Gastroesophageal sphincter (tissue), 4 donors: ENCODE measurements at places on chromosomes 11 and 22. TPM values are rescaled to one million over a fixed set of nuclear protein-coding genes. Genes with fewer than 3 reads are reported as not detected.

The SMC1B gene
- not detected for total RNA-seq

The EIF3D gene
- total RNA-seq = 309 TPM

The TXNRD2 gene
- total RNA-seq = 23.7 TPM

The PNPLA5 gene
- not detected for total RNA-seq

The NPAS4 gene
- not detected for total RNA-seq

The DENND6B gene
- total RNA-seq = 3.4 TPM

The SLC37A2 gene
- 3.4 TPM for total RNA-seq

The LRRC75B gene
- total RNA-seq = 21.2 TPM

GRCh38 chr11:10975287-10975721 is 117.5 kb upstream of the ZBED5 start:
- ATAC-seq = no peak

GRCh38 chr11:78929207-78929905 is 354.7 kb upstream of the NARS2 start:
- no peak for ATAC-seq

DNA sequence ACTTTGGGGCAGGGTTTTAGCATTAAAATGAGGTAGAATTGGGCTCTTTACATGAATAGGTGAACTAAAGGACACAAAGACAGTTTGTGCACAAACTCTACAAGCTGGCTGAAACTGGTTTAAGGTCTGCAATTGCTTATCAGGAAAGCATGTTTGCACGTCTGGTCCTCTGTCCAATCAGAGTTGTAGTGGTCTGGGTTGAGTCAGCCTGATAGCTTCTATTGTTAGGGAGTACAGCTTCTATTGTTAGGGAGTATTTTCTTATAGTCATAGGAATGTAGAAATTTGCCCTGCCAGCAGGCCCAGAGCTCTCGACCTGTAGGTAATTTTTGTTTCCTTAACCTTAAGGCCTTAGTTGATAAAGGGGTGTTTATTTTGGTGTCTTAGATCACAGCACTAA is 1422.4 kb downstream of the LRRC4C start:
- no peak for ATAC-seq

- ATAC-seq = no peak
Measured at GRCh38 chr11:112132737-112133136, 31.2 kb downstream of the IL18 start.

- peak; percentile 53 for ATAC-seq
Measured at GRCh38 chr11:64767344-64768299, 7.8 kb upstream of the PYGM start.

DNA sequence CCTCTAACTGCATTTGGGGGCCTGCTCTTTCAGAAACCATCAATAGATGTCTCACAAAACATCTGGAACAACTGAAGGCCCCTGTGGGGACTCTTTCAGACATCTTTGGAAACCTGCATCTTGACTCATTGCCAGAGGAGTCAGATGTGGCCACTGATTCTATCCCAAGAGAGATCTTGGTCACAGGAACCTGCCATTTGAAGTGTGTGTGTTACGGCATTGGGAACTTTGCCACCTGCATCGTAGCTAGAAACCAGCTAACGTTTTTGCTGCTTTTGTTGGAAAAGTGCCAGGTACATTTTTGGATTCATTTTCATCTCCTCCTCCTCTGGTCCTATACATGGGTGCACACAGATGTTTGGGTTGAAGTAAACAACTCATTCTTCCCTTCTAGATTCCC is 4.3 kb downstream of the SRRD start:
- no peak for ATAC-seq

- no peak for ATAC-seq
Measured at GRCh38 chr11:80441821-80442220, 1001.0 kb upstream of the TENM4 start.

GRCh38 chr22:24953384-24954113 is 1.0 kb downstream of the KIAA1671 start:
- ATAC-seq = peak; percentile 5

DNA sequence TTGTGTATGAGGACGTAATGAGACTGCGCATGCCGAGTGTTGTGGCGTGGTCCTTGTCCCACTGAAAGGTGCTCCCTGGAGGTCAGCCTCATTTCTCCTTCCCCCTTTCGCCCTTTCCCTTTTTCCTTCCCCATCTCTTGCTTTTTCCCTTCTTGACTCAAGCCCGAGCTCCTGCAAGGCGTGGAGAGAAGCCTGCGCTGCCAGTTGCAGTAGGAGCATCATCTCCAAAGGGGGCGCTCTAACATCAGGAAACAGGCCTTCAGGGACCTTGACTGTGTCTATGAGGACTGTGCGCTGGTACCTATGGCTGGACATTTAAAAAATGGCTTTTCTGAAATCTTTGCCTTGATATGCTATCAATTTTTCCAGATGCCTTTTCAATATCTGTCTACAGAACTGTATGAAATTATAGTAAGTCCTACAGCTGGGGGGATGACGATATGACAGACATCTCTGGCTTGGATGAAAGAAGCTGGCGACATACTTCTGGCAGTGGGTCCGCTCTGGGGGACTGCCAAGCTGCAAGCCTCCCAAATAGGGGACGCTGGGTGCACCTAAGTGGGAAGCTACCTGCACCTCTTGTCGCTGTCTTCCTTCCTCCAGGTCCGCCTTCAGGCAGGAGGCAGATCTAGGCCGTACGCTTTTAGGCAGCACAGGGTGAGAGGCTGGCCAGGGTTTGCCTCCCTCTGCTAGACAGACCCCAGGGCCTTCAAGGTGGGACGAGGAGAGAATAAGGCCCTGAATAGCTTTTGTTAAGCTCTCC is 96.5 kb downstream of the NXPE2 start:
- ATAC-seq = no peak

GRCh38 chr11:37721485-37721884 is 1123.4 kb upstream of the RAG2 start:
- no peak for ATAC-seq

GRCh38 chr22:42444077-42444904 is 12.1 kb upstream of the NFAM1 start:
- peak; percentile 90 for ATAC-seq

GRCh38 chr11:36105743-36106581 is 162.1 kb downstream of the LDLRAD3 start:
- no peak for ATAC-seq

DNA sequence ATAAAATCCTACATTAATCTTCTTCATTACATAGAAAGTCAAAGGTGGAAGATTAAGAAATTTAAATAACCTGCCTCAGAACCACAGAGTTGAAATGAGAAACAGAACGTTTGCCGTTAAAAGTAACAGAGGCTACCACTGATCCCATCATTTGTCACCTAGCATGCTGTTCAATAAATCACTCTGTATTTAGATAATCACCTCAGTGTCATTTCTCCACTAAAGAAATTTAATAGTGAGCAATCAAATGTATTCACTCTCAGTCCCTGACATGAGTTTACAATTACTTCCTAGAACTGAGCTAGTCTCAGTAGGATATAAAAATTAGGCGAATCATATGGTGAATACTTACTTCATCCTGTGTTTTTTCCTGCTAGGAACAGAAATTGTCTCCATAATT is 169.6 kb downstream of the MSANTD4 start:
- ATAC-seq = no peak

DNA sequence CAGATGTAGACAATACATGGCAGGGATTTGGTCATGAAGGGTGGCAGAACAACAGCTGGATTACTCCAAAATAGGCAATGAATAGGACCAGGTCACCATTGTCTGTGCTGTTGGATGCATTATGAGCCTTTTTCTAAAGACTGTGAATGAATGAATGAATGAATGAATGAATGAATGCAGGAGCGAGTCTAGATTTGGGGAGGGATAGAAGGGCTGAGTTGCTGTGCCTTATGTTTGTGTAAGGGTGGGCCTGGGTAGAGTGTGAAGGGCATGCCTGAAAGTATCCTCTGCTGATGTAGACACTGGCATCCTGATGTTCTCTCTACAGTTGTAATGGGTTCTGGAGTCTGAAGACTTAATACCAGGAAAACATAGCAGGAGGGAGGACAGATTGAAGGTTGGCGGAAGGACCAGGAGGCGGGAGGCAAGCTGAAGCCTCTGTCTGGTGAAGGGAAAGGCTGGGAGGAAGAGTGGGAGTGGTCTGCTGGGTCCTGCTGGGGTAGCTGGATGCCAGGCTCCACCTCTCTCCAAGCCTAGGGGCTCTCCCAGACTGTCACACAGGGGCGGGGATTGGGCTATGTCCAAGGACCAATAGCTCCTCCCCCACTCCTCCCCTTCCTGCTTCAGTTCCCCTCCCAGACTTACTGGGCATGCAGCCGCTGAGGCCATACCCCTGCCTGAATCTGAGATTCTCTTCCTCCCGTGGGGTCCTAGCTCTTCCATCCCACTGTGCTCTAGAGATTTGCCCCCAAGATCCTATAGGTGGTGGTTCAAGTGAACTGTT is 4.8 kb downstream of the TRIM3 start:
- ATAC-seq = peak; percentile 84

- ATAC-seq = no peak
Measured at GRCh38 chr22:48478124-48478523, 1349.5 kb downstream of the BRD1 start.

- no peak for ATAC-seq
Measured at GRCh38 chr22:27986937-27987336, 67.9 kb upstream of the PITPNB start.

DNA sequence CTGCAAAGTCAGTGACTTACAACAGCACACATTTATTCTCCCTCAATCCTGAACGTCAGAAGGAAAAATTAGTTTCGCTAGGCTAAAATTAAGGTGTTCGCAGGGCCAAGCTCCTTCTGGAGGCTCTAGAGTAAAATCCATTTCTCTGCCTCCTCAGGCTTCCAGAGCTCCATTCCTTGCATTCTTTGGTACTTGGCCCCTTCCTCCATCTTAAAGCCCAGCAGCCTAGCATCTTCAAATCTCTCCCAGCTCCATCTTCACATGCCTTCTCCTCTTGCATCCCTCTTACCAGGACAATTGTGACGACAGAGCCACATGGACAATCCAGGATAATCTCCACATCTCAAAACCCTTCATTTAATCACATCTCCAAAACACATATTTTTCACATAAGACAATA is 165.0 kb downstream of the GRIA4 start:
- no peak for ATAC-seq

DNA sequence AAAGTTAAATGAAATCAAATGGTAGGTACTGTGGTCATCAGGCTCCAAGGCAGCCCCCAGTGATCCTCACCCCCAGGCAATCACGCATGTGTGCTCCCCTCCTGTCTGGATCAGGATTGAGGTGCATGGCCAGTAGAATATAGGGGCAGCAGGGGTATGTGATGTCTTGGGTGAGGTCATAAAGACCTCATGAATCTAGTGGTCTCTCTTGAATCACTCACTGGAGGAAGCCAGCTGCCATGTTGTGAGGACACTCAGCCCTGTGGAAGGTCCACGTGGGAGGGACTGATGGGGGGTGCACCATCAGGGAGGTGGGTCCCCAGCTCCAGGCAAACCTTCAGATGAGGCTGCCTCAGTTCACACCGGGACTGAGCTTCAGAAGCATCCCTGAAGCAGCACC is 6.8 kb upstream of the IL17REL start:
- ATAC-seq = no peak

DNA sequence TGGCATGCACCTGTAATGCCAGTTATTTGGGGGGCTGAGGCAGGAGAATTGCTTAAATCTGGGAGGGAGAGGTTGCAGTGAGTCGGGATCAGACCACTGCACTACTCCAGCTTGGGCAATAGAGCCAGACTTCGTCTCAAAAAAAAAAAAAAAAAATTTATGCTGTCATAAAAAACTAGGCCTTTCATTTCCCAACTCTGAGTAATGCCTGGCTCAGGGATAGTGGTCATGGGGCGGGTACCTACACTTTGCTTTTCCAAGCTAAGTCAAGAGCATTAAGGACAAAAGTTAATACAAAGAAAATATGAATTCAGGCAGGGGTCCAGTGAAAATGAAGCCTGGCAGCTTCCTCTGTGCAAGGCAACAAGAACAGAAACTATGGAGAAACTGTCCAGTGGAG is 16.3 kb downstream of the CPSF7 start:
- ATAC-seq = peak; percentile 51

DNA sequence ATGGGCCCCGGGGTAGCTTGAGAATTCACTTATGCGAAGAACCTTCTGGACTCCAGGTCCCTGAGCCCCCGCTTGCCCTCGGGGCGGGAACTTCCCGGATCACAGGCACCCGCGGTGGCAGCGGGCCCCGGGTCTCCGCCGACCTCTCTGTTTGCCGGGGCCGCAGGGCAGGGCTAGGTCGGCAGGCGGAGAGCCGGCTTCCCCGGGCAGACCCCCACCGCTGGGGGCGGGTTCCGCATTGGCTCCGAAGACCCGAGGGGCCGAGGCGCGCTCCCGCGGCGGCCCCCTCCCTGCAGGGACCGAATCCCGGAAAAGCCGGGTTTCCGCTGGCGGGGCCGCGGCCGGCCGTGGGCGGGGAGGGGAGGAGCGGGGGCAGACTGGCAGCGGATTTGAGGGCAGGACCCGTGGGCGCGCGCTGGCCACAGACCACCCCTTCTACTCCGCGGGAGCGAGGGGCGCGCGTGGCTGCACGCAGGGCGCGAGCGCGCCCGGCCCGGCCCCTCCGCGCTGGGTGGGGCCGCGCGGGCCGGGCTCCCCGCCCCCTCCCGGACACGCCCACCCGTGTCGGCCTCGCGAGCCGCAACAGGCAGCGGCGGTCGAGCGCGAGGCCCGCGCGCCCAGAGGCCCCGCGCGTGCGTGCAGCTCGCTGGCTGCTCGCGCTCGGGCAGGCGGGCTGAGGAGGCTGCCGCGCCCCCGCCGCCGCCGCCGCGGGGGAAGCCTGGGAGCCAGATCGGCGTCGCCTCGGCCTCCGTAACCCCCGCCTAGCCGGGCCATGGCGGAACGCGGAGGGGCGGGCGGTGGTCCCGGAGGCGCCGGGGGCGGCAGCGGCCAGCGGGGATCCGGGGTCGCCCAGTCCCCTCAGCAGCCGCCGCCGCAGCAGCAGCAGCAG is at the start of gene PACS1:
Gene PACS1, plus strand, starts transcription at position 558 of the 889 bp plus-strand sequence. Its CDS starts 215 bp downstream, at position 773.
- peak; percentile 90 for ATAC-seq
